ENCODE measurements at places on chromosomes 4 and X.

GRCh38 chrX:39564751-39565150, 533.0 kb downstream of the BCOR start:
- DNase-seq = no peak

DNA sequence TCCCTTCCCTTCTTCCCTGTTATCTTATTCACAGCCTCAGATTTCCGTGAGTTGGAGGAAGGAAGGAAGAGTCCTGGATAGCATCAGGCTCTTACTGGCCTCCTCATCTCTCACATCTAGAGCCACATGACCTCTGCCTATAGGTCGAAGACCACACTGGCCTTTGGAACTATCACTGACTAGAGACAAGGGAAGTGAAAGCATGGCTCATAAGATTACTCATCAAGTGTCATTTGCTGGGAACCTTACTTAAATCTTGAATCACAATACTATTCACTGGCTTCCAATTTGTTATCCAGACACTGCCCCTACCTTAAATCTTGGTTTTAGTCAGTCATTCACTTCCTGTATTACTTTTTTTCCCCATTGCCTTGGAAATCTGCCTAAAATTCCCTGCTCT, 61.6 kb upstream of the MTMR8 start:
- DNase-seq = no peak

- DNase-seq = no peak
Measured at GRCh38 chrX:131988236-131988635, 34.9 kb upstream of the STK26 start.

GRCh38 chr4:964346-965025, 8.9 kb downstream of the DGKQ start:
- no peak for DNase-seq

- no peak for DNase-seq
Measured at GRCh38 chr4:161486461-161486860, 677.3 kb downstream of the FSTL5 start.

DNA sequence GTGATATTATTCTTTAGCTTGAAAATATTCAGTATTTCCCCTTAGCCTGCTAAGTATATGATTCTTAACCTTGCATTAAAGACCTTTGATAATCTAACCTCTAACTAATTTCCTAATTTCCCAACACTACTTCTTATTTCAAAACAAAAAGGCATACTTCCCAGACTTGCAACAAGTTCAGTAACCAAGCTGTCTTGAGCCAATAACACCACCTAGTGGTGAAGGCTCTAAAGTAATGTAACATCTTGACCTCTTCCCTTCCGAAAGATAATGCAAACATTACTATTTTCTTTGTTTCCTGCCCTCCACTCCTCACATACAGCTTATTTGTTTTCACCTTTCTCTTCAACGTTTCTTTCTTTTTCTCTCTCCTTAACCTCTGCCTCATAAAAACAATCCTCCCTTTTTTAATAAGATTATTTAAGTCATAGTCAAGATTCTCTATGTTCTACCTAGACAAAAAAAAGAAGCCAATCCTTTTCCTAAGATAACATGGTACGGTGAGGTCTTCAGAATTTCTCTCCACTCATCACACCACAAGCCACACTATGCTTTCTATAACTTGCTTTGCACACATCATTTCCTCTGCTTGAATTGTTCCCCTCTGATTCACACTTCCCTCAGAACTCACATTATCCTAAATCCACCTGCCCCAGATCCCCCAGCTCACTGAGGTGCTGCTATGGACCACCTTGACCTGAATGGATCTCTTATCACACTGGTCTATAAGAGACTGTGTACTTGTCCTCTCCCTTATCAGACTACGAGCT, 3.5 kb downstream of the FAT1 start:
- DNase-seq = no peak

- DNase-seq = no peak
Measured at GRCh38 chrX:41516456-41516855, 69.3 kb downstream of the NYX start.

DNA sequence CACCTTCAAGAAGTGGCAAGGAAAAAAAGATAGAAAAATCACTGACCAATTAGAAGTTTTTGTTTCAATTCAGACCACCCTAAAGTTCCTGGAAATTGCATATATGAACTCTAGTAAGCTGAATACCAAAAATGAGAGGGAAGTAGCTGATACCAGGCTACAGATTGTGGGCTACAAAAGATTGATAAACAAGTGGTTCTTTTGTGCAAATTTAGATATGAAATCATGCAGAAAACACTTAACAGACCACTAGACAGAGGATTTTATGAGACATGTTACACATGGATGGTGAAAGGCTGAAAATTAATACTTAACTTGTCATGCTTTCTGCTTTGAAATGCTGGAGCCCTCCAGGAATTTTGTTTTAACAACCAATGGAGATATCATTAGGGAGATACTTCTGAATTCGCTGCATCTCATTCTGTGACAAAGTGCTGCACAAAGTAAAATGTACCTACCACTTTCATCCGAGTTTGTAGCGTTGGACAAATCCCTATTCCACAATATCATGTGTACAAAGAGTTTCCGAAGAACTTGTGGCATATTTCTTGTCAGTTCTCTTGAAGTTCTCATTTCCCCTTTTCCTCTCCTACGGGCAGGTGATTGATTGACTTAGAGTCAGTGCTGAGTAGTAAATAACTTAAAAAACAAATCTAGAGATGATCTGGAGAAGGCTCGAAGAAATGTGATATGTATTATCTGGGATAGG, 235.0 kb downstream of the PALLD start:
- DNase-seq = no peak

DNA sequence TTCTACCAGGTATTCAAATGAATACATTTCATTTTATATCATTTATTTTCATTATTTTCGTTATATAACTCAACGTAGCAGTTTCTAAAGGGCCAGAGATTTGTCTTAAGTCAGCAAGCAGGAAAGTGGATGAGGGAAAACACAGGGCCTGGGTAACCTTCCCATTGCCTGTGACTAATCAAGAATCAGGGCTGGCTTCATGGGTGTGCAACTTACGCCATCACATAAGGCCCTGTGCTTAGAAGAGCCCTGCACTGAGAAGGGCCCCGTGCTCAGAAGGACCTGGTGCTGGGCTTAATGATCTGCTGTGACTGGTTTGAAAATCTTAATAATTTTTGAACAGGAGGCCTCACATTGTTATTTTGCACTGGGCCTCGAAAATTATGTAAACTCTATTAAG, 65.4 kb upstream of the FAM9C start:
- DNase-seq = no peak

- DNase-seq = no peak
Measured at GRCh38 chrX:72110051-72110875, 21.5 kb downstream of the RTL5 start.

- DNase-seq = no peak
Measured at GRCh38 chrX:119147486-119147885, 19.9 kb upstream of the KIAA1210 start.

- DNase-seq = no peak
Measured at GRCh38 chr4:74258963-74259362, 49.3 kb upstream of the EPGN start.

- no peak for DNase-seq
Measured at GRCh38 chrX:87900320-87900908, 382.8 kb downstream of the KLHL4 start.

DNA sequence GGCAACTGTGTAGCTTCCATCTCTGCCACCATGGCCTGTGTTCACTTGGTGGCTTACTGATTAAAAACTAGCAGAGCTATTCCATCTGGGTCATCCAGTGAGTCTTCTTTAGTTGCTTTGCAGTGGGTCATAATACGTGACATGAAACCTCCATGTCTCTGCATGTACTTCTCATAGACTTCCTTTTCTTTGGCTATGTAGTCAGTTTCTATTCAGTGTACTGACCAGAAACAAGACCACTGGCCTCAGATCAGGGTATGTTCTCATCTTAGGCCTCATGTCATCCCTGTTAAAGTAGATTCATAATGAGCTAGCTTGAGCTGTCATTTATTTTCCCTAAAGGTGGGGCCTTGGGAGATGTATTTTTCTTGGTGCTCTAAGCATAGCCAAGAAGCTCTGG, 195.2 kb downstream of the CCNG2 start:
- DNase-seq = no peak

DNA sequence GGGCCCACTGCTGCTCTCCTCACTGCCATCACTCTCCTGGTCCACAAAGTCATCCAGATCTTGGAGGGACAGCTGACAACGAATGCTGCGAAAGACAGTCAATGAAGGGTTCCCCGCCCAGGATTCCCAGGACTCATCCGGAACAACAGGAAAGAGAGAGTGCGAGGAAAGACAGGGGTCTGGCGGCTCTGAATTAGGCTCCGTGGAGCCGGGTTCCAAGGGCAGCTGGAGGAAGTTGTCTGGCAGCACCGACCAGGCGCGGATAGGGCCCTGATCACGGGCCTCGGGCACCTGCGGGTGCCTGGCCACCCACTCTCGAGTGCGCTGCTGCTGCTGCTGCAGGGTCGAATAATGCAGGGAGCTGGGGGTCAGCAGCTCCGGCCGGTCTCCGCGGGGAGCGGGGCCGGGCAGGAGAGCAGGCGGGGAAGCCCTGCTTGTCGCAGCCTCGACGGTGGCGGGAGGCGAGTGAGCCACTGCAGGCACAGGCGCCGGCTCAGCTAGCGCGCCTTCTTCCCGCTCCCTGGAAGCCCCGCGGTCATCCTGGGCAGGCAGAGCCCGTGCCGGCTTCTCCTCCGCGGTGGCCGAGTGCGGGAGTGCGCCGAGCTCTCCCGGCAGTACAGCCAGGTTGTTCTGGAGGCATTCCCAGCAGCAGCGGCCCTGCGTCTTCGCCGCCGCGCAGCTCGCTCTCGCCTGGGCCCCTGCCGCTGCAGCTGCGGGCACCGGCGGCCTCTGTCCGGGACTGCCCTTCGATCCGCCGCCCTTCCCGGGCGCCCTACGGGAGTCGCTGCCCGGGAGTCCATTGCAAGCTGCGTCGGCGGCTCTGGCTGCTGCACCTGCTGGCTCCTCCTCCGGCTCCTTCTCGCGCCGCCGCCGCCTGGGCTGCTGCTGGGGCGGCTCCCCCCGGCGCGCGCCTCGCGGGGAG, 1.1 kb downstream of the SOWAHB start:
- peak; percentile 12 for DNase-seq

DNA sequence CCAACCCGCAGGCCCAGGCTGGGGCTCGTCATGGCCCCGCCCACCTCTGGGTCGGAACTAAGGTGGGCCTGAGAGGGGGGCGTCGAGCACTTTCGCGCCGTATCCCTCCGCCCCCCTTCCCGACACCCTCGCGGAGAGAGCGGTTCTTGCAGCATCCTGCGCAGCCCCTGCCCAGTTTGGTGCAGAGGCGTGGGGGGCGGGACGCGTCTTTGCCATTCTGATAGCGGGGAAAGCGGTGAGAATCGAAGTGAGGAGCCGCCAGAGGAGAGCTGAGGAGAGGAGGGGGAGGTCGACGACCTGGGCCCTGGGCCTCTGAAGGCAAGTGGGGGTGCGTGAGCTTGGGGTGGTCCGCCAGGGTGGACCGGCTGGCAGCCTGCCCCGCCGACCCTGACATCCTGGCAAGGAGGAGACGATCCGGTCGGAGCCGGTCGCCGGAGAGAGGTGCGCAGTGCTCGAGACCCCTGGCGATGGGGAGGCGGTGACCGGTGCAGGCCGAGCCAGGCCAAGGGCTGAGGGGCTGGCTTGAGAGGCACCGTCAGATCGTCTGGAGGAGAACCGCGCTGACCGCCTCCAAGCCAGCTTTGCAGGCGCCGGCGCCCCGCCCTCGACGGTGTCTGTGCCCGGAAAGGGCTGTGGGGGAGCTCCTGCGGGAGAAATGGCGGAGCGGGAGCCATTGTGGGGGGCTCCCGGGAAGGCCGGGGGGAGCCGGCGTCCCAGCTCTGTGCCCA, 25.5 kb downstream of the GPRASP3 start:
- peak; percentile 10 for DNase-seq

DNA sequence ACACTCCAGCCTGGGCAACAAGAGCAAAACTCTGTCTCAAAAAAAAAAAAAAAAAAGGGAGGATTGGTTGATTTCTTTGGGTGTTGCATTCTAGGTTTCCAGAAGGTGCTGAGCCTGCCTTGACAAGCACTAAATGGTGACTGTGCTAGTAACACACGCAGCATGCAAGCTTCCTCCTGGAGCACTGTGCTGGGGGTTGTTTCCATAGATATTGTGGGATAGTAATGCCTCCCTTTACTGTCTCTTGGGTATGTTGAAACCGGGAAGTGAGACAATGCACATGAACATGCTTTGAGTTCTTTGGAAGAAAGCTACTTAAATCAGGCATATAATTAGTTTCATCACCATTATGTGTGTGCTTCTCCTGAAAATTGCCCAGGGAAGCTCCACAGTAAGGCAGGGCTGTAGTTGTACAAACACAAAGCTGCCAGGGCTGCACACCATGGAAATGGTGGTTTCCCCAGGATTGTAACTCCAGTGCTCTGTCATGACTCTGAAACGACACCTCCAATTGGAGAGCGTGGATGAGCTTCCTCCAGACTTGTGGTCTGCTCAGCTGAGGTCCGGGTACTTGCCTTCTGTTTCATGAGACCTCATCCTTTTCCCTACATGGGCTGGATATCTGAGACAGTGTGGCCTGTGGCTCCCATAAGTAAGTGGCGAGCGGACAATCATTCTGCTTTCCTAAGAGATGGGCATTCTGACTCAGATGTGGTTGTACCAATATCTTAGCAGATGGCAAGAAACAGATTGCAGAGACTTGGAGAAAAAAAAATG, 31.5 kb upstream of the STOX2 start:
- DNase-seq = no peak

DNA sequence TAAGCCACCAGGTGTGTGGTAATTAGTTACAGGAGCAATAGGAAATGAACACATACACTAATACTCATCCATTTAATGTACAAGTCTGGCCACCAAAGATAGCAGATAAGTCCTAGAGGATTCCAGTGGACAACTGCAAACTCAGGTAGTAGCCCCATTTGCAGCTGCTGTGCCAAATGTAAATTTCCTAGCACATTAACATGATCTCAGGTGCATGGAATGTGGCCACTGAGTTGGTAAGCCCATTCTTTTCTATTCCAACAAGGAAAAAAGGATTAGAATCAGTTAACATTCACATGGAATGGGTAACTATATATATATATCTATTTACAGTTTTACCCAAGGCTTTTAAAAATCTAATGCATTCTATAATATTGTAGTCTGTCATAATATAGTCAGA, 23.3 kb upstream of the FRAS1 start:
- DNase-seq = no peak

GRCh38 chr4:59728496-59728895, 1471.6 kb upstream of the ADGRL3 start:
- DNase-seq = no peak

DNA sequence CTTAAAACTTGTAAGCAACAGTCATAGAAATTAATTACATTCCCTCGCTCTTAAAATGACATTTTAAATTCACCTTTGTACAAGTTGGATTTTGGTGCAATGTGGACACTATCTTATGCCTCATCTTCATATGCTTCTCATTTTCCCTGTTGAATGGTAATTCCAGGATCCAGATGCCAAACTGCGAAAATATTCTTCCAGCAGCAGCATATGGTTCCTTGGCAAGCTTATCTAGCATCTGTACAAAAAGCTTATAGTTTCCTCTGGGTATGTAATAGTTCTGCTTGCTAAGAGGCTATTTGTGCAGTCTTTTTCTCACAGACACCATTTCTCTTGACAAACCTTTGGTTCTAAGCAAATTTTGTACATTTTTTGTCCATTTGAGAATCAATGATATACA, 2079.7 kb upstream of the AGA start:
- no peak for DNase-seq

- no peak for DNase-seq
Measured at GRCh38 chr4:18844726-18845125, 823.2 kb upstream of the LCORL start.

- DNase-seq = no peak
Measured at GRCh38 chr4:57102050-57102624, 8.0 kb downstream of the IGFBP7 start.

- DNase-seq = no peak
Measured at GRCh38 chr4:11912886-11913285, 484.2 kb upstream of the HS3ST1 start.

- no peak for DNase-seq
Measured at GRCh38 chr4:37802068-37802666, 24.3 kb upstream of the PGM2 start.

Measured in memory B cell (primary cell).